ENCODE measurements at places on chromosomes 2 and 18.

GRCh38 chr2:30503695-30504052, 56.6 kb downstream of the LCLAT1 start:
- no peak for DNase-seq
- H3K27me3 ChIP-seq: no peaks in the 10 kb centered on the region
- no peaks in the 10 kb centered on the region for H3K4me1 ChIP-seq
- H3K36me3 ChIP-seq: no peaks in the 10 kb centered on the region

DNA sequence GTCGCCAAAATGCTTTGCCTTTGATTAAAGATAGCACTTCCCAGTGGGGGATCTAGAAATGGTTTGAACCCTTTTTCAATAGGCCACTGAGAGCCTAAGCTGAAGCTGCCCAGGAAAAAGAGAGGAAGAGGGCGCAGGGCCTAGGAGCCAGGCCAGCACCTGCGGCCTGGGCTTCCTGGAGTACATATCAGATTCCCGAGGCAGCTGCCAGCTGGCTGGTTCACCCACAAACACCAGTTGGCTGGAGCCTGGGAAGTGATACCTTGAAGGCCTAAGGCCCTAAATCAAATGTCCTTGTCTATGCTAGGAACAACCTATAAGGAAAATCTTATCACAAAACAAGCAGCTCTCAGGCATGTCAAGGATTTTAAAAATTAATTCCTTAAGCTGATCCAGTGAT, 37.1 kb downstream of the ANKRD44 start:
- H3K27me3 ChIP-seq: no peaks in the 10 kb centered on the region
- no peak overlapping the region for H3K4me3 ChIP-seq
- H3K27ac ChIP-seq: peak overlapping the region; percentile 49
- peaks cover 5% of the 10 kb centered on the region for H3K4me1 ChIP-seq
- DNase-seq: peak; percentile 51

DNA sequence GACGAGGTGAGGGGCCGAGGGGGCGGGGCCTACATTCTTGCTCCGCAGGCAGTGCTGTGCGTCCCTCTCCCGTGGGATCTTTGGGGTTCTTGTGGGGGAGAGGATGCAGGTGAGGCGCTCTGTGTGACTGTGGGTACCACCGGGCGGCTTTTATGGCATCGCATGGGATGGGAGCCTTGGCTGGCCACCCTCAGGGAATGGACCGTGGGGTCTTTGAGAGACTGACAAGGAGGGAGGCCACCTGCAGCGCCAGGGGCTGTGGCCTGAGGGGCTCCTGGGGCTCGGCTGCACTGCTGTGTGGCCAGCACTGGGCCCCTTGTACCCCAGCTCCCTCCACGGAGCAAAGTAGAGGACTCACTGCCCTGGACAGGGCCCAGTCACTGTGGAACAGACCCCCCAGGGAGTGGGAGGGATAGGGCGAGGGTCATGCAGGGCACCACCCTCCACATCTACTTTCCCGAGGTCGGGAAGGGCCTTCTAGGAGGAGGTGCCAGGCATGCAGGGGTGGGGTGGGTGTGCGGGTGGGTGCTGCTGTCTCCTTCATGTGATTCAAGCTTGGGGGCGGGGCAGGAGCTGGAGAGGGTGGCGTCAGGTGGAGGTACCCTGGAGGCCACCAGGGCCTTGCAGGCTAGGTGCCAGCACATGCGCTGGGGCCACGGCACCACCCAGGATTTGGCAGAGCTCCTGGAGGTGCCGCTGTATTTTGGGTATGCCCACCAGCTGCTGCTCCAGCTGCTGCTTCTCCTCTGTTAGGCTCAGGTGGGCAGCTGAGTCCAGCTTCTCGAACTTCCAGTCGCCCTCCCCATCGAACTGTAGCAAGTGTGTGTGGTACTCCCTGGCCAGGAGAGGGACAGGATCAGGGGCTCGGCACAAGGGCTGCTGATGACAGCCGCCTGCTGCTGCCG, 1072.4 kb downstream of the RPIA start:
- H3K27ac ChIP-seq: no peak overlapping the region
- peak; percentile 22 for DNase-seq
- H3K4me3 ChIP-seq: no peak overlapping the region
- peaks cover 53% of the 10 kb centered on the region for H3K27me3 ChIP-seq
- no peaks in the 10 kb centered on the region for H3K36me3 ChIP-seq
- no peaks in the 10 kb centered on the region for H3K4me1 ChIP-seq

- H3K27me3 ChIP-seq: no peaks in the 10 kb centered on the region
- no peak overlapping the region for H3K4me3 ChIP-seq
- no peak for DNase-seq
- H3K4me1 ChIP-seq: no peaks in the 10 kb centered on the region
- H3K27ac ChIP-seq: no peak overlapping the region
These were observed 30.7 kb downstream of the XRCC5 start for GRCh38 chr2:216139884-216140283.
